Thoracic aorta endothelial cell (primary cell): ENCODE measurements at places on chromosomes 11 and 22. TPM values are rescaled to one million over a fixed set of nuclear protein-coding genes. Genes with fewer than 3 reads are reported as not detected.

Gene C1QTNF5
- total RNA-seq: 43.1 and 51.7 TPM in 2 replicates

Gene STK33
- 0.53 and 1.1 TPM in 2 replicates for total RNA-seq

Gene GRAMD1B
- 5.5 and 11.6 TPM in 2 replicates for total RNA-seq

Gene TIMM10B
- 30.2 and 33.7 TPM in 2 replicates for total RNA-seq

Gene FDXACB1
- 3.3 and 4.2 TPM in 2 replicates for total RNA-seq

Gene B3GAT1
- total RNA-seq: 0.07 TPM in 1 of 2 replicates, not detected in the other
